ENCODE measurements at places on chromosomes 16 and 17.
A peak's percentile ranks its signal among the peaks of the same experiment; 100 is the strongest.

GRCh38 chr17:8073627-8074484 lies 13.7 kb downstream of the ALOX12B start:
- DNase-seq: peak; percentile 82

GRCh38 chr16:11159282-11159681 lies 96.7 kb downstream of the SOCS1 start:
- no peak for DNase-seq

GRCh38 chr17:15888436-15888835 lies 56.5 kb upstream of the ADORA2B start:
- DNase-seq: no peak

- no peak for DNase-seq
These were observed 7.0 kb downstream of the SGSH start for GRCh38 chr17:80212962-80213642.

DNA sequence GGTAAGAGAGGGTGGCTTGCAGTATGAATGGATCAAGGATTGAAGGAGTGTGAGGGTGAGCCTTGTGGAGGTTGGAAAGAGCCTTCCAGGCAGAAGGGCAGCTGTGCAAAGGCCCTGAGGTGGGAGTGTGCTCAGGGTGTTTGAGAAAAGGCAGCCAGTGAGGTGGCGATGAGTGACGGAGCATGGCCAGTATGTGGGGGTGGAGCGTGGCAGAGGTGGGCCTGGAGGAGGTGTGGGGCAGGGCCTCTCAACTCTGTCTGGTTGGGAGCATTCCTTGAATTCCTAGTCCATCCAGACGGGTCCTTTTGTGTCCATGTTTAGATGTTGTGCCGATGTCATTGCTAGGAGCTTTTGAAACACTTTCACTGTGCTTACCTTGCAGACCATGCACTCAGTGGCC lies 51.3 kb downstream of the EPN2 start:
- no peak for DNase-seq

DNA sequence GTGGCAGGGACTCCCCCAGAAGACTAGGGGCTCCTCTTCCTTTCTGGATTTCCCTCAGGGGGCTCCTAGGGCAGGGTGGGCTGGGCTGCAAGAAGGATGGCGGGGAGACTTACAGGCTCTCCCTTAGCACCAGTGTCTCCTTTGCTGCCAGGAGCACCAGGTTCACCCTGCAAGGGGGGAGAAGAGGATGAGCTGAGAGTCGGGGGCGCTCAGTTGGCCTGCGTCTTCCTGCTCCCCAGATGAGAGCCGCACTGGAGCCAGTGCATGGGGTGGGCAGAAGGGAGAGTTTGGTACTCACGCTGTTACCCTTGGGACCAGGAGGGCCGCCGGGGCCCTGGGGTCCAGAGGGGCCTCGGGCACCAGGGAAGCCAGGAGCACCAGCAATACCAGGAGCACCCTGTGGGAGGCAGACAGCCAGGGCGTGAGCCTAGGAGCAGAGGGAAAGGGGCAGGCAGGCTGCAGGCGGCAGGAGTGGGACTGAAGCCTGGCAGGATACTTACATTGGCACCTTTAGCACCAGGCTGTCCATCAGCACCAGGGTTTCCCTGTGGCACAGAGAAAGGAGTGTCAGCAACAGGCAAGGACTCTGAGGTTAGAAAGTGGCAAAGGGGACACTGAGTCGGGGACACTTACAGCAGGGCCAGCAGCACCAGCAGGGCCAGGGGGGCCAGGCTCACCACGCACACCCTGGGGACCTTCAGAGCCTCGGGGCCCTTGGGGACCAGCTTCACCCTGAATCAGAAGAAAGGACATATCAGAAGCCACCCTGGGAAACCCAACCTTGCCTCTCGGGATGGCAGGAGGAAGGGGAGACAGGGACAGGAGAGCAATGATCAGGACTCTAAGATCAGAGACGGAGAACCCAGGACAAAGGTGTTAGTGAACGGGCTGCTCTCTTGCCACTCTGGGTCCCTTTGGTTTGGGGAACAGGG lies 6.2 kb downstream of the COL1A1 start:
- no peak for DNase-seq

GRCh38 chr16:53743149-53743566 lies 39.2 kb downstream of the FTO start:
- no peak for DNase-seq

GRCh38 chr17:81502471-81503017 lies 10.1 kb downstream of the ACTG1 start:
- DNase-seq: no peak

DNA sequence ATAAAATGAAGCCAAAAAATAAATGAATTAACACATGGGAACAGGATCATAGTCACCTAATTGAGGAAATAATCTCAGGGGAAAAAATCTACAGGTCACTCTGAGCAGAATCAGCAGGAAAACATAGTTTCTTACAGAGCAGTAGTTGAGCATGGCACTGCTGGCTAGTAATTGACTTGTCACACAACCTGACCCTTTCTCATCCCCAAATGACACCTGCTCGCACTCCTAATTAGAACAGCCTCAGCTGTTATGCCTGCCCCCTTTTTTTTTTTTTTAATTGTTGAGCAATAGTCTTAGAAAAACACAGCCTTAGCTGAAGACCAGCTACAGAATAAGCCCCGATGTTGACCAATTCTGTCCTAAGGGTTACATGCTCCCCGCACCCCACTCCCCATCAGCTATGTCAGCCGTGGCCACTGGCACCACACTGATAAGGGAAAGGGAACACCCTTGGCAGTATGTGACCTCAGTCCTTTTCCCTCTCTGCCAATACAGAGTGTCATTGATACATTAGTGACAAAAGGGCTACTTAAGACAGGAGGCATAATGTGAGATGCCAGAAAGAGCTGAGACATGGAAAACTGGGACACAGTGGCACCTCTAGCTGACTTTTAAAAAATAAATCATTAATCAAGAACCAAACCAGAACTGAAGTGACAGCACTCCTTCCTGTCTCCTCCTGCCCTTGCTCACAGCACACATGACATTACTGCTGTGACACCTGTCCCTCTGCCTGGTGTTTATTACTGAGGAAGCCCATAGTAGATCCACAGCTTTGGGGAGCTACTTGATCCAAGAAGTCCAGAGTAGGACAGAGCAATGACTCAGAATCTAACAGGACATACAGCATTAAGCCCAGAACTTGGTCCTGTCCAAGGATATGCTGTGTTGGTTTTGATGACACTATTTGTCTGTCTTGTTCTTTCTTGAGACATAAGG lies 41.7 kb downstream of the WDR59 start:
- DNase-seq: no peak

- peak; percentile 4 for DNase-seq
These were observed 28.6 kb downstream of the SLC38A8 start for GRCh38 chr16:84013787-84014569.

DNA sequence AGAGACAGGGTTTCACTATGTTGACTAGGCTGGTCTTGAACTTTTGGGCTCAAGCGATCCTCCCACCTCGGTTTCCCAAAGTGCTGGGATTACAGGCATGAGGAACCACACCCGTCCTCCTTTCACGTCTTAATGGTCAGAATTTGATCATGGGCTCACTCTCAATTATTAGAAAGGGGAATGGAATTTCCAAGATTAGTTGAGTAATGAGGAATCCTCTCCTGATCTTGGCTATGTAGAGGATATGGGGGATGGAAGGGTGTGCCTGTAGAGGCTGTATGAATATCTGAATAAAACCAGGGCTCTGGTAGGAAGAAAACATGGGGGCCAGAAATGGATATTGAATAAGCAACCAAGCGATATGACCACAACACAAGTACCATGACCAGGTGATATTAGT lies 25.9 kb upstream of the SMURF2 start:
- DNase-seq: no peak

GRCh38 chr17:75899767-75900468 lies 3.2 kb upstream of the TRIM65 start:
- no peak for DNase-seq

GRCh38 chr16:72908362-72909167 lies 139.4 kb downstream of the ZFHX3 start:
- no peak for DNase-seq

DNA sequence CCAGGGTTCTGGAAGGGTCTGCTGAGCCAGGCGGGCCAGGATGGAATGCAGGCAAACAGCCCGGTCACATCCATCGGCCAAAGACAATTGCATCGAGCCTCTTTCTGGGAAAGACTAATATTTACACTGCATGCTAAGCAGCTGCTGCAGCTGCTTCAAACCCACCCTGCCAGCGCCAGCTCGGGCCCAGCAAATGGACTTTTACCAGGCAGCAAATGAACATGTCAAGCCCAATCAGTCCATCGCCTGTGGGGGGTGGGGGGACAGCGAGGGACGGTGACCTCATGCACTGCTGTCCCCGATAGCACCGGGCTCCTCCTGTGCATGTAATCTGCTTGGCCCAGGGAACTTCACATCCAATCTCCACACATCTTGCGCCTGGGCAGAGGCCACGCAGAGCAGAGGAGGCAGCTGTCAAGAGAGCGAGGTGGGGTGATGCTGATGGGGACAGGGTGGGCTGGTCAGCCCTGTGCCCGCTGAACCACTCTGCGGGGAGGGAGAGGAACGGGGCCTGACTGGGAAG lies 39.4 kb upstream of the CDH5 start:
- no peak for DNase-seq

DNA sequence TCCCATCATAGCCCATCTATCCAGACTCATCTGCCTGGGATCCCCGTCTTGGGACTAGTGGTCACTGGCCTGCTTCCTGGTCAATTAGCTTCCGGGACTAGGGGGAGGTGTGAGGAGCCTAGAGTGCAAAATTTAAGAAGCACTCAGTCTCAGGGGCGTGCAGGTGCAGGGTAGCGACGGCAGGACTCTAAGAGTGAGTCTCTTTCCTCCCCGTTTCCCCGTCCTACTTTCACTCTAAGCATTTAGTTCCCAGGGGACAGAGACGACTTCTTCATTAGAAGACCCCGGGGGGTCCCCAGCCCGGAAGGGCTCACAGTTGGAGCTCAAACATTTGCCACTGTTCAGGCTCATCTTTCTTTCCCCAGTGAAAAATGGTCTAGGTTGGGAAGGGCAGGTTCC lies 677 bp upstream of the ZNHIT3 start:
- no peak for DNase-seq

GRCh38 chr17:44840936-44841335 lies 6.7 kb upstream of the HIGD1B start:
- no peak for DNase-seq

- no peak for DNase-seq
These were observed 44.5 kb upstream of the INTS2 start for GRCh38 chr17:61972311-61972710.

DNA sequence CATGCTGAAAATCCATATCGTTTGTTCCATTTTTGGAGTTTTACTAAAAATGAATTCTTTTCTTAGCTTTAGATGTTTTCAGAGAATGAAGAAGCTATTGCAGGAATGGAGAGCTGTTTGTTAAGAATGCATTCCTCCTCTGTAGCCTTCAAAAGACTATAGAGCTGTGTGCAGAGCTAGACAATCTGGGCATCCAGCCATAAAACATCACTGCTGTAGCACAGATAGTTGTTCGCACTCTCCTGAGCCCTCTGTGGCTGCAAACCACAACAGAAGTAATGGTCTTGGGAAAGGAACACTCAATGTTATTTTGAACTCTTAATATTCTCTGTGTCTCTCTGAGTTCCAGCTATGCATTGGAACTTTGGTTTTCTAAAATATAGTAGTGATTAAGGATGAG lies 4.9 kb downstream of the TNRC6C start:
- peak; percentile 24 for DNase-seq

- DNase-seq: no peak
These were observed 75.9 kb downstream of the NLK start for GRCh38 chr17:28118362-28118761.

DNA sequence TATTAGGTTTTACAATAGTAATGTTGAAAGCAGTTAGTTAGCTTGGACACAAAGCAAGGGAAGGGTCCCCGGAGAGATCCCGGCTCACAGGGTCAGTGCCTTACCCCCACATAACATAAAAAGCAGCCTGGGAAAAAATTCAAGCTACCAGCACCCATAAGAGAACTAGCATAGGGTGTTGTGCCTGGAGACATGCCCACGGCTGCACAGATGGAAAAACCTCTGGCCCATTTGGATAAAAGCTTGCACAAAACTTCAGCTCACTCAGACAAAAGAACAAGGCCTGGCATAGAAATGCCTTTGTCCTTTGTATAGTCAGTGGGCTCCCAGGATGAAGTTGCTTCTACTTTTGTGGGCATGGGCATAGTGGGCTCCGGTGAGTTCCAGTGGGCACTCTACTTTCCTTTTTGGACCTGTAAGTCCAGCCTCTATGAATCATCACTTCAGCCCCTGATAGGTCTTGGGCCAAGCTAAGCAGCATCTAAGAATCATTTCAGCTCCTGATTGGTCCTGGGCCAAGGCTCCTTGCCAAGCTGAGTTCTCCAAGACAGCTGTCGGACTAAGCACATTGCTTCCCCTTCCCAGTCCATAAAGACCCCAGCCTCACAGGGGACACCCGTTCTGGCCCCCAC lies 1.3 kb upstream of the RDM1 start:
- no peak for DNase-seq

DNA sequence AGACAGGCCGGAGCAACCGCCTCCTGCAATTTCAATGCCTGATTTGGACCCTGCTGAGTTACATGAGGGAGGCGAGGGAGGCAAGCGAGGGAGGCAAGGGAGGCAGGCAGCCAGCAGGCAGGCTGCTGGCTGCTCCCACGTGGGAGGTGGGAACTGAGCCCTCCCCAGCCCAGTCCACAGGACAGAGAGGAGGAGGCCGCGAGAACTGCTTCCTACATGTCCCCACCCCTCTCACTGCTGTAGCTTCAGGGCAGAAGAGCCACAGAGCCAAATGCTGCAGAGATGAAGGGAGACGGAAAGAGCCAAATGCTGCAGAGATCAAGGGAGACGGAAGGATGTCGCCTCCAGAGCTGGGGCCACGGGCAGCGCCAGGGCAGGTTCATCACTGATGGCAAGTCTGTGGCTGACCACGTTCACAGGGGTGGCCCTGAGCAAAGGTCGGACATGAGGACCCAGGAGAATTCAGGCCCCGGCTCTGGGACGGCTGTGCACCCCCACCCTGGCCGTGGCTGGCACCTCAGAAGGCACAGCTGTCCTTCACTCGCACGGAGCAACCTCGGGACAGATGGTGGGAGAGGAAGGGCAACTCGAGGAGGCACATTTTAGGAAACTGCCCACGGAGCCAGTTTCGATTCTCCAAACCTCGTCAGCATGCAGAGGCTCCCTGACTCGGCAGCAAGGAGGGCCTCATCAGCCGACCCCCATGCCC lies 21.5 kb downstream of the RPH3AL start:
- no peak for DNase-seq

DNA sequence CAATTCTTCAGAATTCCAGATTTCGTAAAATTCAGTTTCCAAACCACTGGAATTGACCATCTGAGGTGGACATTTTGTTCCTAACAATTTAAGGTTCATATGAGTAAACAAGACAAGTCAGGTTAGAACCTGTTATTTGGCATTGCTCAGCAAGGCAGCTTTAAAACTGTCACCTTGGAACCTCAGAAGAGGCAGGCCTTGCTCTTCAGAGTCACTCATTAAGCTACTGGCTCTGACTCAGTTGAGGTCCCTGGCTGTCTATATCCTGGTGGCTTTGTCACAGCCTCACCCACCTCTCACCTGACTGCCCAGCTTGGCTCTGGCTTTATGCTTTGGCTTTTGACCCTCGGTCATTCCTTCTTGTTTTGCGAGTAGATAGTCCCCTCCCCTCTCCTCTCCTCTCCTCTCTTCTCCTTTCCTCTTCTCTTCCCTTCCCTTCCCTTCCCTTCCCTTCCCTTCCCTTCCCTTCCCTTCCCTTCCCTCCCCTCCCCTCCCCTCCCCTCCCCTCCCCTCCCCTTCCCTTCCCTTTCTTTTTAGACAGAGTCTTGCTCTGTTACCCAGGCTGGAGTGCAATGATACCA lies 238.4 kb downstream of the SHISA9 start:
- no peak for DNase-seq

Measured in CD8-positive, alpha-beta memory T cell (primary cell).